ENCODE measurements at places on chromosomes 2 and 18.

DNA sequence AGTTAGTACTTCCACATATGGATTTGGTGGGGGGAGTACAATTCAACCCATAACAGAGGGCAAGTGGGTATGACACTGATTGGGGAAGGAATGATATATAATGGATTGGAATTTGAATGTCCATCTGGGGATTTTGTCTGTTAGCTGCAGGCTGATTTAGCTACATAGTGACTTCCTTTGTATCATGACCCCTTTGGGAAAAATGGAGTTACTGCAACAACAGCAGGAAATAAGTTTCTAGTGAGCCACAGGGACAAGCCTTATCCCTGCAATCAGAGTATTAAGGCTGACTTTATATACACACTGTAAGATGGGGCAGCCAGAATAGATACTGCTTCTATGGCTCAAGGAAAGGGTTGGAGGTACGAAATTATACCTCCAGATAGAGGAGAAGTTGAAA, 404.4 kb upstream of the MEIS1 start:
- DNase-seq: no peak

DNA sequence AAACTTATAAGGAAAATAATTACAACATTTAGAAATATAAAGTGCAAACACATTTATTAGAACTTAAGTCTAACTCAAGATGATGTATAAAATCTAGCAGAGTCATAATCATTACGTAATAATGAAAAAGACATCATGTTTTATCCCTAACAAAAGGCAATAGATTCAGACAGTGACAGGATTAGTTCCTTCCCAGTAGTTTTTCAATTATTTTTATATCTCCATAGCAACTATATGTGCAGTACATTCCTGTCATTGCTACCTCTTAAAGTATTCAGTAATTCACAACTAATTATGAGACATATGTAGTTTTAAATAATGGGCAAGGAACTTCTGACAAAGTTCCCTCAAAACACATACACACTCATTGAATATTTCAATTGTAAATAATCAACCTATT, 687.9 kb downstream of the CCDC85A start:
- no peak for DNase-seq

GRCh38 chr18:78241535-78242253, 737.9 kb upstream of the SALL3 start:
- DNase-seq: no peak

DNA sequence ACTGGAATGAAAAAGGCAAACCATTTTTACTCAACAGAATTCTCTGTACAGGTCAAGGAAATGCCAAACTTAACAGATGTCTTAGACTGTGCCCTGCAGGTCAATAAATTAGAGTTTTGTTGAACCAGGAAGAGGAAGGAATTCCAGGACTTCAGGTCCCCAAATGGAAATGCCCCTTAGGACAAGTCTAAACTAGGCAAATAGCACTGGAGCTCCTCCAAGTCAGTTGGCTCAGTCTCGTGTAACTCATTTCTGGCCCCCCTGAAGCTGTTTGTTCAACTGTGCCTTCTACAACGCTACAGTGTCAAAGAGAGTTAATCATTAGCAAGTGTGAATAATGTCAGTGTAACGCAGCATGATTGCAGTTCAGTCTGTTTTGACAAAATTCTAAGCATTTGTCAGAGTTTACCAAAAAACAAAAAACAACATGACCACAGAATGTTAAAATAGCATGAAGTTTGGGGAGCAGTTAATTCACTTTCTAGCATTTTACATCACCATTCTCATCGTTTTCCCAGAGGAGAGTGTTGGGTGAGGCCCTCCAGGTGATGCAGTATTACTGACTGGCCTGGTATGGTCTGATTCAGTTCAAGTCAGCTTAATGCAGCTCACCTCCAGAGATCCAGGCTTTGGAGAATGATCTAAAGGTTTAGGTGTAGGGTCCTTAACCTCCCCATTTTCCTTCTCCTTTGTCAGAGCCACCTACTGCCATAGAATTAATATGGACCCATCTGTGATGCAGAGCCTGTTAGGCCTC, 108.1 kb downstream of the AQP4 start:
- DNase-seq: no peak

GRCh38 chr2:193333539-193333938, 1138.8 kb upstream of the TMEFF2 start:
- no peak for DNase-seq

DNA sequence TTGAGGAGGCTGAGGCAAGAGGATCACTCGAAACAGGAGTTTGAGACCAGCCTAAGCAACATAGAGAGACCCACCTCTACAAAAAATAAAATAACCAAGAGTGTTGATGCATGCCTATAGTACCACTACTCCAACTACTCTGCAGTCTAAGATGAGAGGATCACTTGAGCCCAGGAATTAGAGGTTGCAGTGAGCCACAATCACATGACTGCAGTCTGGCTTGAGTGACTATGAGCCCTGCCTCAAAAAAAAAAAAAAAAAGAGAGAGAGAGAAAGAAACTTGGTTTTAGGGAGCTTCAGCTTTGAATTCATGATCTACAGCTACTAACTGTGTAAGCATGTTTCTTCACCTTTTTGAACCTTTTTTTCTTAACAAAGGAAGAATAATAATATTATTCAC, 119.9 kb downstream of the HNMT start:
- DNase-seq: peak; percentile 25

DNA sequence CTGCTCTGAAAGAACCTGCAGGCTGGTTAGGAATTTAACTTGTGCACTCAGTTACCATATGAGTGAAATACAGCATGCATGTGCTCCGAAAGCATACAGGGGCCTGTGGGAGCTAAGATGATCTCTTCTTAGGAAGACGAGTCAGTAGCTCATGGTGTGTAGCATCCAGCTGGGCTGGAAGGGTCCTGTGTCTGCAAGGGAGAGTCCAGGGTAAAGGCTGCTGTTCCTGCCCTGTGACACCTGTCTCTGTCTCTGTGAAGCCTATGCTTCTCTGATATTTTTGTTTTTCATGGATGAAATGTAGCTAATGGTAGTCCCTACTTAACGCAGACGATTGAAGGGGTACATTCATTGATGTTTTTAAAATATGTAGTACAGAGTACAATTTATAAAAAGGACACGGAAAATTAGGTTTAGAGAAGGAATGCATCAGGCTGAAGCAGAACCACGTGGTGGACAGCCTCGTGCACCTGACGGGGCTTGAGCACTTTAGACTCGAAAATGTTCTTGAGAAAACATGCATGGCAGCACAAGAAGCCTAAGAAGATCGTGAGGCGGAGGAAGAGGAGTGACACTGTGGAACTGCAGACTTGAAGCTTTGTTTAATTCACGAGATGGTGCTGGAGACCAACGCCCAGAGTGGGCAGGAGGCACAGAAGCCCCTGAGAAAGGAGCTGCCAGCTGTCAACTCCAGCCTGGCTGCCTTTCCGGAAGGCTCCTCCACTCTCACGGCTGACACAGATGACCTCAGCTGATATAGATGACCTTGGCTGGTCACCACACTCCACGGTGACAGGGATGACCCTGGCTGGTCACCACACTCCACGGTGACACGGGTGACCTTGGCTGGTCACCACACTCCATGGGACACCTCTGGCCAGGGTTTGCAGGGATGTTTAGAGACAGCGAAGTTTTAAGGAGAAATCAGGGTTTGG, 110.6 kb downstream of the TMEM18 start:
- DNase-seq: no peak

GRCh38 chr2:142502402-142502801, 371.6 kb upstream of the LRP1B start:
- no peak for DNase-seq

DNA sequence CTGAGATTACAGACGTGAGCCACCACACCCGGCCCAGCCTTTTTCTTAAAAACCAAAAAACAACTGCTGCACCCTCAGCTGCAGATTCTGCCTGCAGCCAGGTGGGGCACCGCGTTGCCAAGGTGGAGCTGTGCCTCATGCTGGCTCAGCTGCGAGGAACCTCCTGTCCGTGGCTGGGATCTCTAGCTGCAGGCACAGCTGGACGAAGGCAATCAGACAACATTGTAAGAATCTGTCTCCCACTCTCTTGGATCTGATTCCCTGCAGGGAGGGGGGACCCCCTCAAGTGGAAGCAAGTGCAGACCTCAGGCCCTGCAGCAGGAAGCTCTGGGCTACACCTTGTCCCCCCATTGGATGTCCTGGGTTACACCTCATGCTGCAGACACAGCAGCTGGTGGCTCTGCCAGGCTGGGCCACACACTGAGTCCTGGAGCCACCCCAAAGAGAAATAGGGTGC, 24.1 kb downstream of the CIDEA start:
- peak; percentile 36 for DNase-seq

GRCh38 chr2:166671801-166672200, 177.8 kb upstream of the SCN7A start:
- no peak for DNase-seq

GRCh38 chr2:56565143-56565542, 381.4 kb downstream of the CCDC85A start:
- no peak for DNase-seq

DNA sequence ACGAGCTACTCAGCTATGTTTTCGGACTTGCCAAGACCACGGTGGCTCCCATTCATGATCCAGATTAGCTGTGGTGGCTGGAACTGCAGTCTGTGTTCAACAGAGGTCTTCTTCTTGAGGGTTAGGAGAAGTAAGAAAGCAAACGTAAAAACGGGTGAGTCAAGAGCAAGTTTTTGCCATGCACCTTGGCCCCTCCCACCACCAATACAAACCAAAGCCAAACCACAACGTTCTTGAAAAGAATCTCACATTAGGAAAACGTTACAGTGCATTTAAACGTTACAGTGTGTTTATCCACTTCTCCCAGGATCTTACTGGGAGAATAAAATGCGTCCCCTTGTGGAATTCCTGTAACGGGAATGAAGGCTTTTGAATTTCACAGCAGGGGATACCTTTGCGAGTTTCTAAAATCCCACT, 725 bp downstream of the FBXO48 start:
- DNase-seq: peak; percentile 81

GRCh38 chr2:218028189-218028495, 25.3 kb upstream of the TNS1 start:
- DNase-seq: no peak

GRCh38 chr2:237722616-237723015, 76.0 kb upstream of the RBM44 start:
- DNase-seq: no peak

Data from M059J (cell line).